Psoas muscle (tissue), 8 donors: ENCODE measurements at places on chromosomes 11 and 22.
A peak's percentile ranks its signal among the peaks of the same experiment; 100 is the strongest.

DNA sequence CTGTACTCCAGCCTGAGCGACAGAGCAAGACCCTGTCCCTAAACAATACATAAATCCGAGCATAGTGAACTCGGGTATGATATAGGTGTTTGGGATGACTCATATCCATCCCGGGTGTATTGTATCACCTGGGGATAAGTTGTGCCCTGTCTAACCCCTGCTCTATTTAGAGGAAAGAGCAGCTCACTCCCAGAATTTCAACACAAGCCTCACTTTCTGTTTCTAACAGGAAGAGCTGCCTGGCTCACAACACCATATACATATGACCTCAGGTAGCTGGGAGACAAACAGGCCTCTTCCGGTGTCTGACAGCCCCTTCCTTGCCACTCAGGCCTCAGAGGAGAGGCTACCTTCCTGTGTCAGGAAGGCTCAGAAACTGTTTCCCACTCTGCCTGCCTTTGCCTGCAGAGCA is 9.9 kb upstream of the MICALL1 start:
- DNase-seq: no peak

GRCh38 chr11:83951521-83951920 is 665.4 kb upstream of the CCDC90B start:
- no peak for DNase-seq

- peak; percentile 93 for DNase-seq
These were observed at the start of gene SBF1 for GRCh38 chr22:50474710-50475651. Gene SBF1, minus strand, starts transcription at chr22:50475035. Its CDS starts 195 bp downstream, at chr22:50474840.

GRCh38 chr22:37630839-37631435 is 8.5 kb upstream of the SH3BP1 start:
- DNase-seq: no peak
